ENCODE measurements at places on chromosomes 7 and 10.

DNA sequence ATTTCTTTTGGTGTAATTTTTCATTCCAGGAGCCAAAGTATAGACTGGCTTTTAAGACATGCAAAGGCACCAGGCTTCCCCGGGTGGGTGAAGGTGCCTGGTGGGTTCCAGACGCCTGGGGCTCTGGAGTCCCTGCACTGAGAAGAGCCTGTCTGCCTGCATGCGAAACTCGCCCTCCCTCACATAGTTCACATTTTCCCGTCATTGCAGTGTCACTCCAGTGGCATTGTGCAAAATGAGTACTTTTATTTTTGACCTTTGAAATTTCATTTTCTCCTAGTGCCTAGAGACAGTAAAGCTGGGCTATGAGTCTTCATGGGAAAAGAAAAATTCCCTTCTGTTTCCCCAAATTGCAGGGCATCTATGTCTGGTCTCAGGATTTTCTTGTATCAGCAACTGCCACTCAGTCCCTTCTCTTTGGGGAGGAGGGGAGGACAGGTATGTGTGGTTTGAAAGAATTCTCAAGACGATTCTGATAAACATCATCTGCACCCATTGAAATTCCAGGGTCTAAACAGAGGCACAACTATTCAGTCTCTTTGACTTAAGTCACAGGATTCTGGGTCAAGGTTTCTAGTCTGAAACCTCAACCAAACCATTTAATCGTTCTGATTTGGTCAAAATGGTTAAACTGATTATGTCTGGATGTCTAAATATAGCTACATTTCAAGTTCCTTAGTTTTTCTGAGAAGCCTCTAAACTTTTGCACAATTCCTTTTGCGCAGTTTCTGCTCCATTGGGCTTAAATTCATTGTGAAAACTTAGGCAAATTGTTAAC is 107.8 kb downstream of the CYP26A1 start:
- no peak for DNase-seq

- no peak for DNase-seq
Measured at GRCh38 chr7:84069033-84069432, 125.6 kb downstream of the SEMA3A start.

- DNase-seq = peak; percentile 62
Measured at GRCh38 chr10:110495731-110496552, 1.8 kb upstream of the DUSP5 start.

GRCh38 chr10:17787087-17787961 is 21.8 kb upstream of the MRC1 start:
- no peak for DNase-seq

- no peak for DNase-seq
Measured at GRCh38 chr10:71093531-71093930, 118.8 kb upstream of the UNC5B start.

- no peak for DNase-seq
Measured at GRCh38 chr7:51138123-51139085, 178.2 kb downstream of the COBL start.

Measured in naive thymus-derived CD4-positive, alpha-beta T cell (primary cell).